ENCODE measurements at places on chromosomes 13 and 19. TPM values are rescaled to one million over a fixed set of nuclear protein-coding genes. Genes with fewer than 3 reads are reported as not detected.

PEAK3 gene
- 2.1 TPM for total RNA-seq

VRK3 gene
- total RNA-seq, result 53.2 TPM

CACNG7 gene
- total RNA-seq, result not detected

MEDAG gene
- total RNA-seq, result 12.1 TPM

KLF12 gene
- 22.0 TPM for total RNA-seq

ZBTB32 gene
- total RNA-seq, result 1.8 TPM

GRCh38 chr13:59843040-59843439 is 320.7 kb downstream of the DIAPH3 start:
- DNase-seq, result no peak

- no peak for DNase-seq
These were observed 6.2 kb downstream of the MYO1F start for GRCh38 chr19:8571006-8571411.

GRCh38 chr13:89205856-89206520 is 1534.8 kb downstream of the SLITRK5 start:
- no peak for DNase-seq
